Activated T-cell treated with anti-CD3 and anti-CD28 coated beads for 4 hours (primary cell): ENCODE measurements at places on chromosomes 13 and 19.

DNA sequence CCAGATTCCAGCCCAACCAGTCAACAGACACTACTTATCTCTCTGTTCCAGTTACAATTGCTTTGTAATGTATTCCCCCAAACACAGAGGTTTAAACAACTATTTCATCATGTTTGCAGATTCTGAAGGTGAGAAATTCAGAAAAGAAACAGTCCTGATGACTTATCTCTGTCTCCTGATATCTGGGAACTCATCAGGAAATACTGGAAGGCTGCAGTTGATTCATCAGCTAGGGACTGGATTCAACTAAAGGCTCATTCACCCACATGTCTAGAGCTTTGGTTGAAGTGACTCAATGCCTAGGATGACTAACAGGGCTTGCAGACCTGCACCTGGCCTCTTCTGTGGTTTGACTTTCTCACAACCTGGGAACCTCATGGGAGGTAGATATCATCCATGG lies 56.6 kb upstream of the GPC6 start:
- no peak for DNase-seq

GRCh38 chr13:98285317-98285716 lies 108.2 kb upstream of the RNF113B start:
- DNase-seq: no peak

DNA sequence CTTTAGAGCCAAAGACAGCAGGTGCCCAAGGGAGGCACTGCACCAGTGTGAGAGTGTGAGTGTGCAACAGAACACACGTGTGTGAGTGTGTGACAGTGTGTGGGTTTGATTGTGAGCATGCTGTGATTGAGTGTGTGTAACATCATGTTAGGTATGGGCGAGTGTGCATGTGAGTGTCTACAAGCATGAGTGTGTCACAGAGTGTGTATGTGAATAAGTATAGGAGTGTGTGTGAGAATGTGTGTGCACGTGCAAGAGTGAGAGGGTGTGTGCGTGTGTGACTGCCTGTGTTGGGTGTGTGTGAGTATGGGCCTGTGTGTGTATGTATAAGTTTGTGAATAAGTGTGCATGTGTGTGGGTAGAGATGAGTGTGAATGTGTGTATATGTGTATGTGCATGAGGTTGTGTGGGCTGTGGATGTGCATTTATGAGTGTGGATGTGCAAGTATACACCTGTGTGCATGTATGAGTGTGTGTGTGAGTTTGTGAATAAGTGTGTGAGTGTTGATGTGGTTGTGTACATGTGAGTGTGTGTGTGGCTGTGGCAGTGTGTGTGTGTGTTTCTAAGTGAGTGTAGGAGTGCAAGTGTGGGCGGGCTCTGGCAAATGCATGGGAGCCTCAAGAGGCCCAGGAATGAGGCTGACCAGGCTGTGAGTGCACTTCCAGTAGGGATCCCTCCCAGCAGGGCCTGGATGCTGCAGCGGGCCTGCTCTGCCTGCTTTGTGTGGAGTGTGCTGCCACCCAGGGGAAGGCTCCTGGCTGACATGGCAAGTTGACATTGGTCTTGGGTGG lies 198.4 kb downstream of the COL4A1 start:
- DNase-seq: no peak

DNA sequence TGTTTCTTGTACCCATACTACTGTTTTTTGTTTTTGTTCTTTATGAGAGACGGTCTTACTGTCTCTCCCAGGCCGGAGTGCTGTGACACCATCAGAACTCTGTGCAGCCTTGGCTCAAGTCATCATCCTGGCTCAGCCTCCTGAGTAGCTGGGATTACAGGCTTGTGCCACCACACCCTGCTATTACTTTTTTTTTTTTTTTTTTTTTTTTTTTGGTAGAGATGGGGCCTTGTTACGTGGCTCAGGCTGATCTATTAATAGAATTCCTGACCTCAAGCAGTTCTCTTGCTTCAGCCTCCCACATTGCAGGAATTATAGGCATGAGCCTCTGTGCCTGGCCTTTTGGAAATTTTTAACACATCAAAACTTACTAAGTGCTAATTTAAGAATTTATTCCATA lies 2.9 kb upstream of the ZNF304 start:
- no peak for DNase-seq

- DNase-seq: no peak
Measured at GRCh38 chr13:43428545-43429296, 358.1 kb downstream of the ENOX1 start.

- DNase-seq: no peak
Measured at GRCh38 chr13:57637515-57637914, 6.0 kb downstream of the PCDH17 start.

DNA sequence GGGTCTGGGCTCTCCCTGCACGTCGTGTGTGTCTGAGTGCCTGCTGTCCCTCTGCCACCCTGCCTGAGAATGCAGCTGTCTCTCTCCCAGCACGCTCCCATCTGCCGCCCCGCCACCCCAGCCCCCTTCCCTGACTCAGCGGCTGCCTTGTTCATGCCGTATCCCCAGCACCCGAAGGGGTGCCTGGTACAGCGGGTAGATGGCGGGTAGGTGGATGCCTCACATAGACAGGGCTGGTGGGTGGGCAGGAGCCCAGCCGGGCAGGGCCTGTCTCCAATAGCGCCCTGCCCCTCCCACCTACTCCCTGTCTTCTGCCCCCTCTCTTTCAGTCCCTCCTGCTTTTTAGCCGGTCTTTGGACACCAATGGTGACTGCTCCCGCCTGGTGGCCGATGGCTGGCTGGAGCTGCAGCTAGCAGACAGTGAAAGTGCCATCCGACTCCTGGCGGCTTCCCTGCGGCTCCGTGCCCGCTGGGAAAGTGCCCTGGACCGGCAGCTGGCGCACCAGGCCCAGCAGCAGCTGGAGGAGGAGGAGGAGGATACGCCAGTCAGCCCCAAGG lies 30.3 kb downstream of the DHX34 start:
- no peak for DNase-seq

DNA sequence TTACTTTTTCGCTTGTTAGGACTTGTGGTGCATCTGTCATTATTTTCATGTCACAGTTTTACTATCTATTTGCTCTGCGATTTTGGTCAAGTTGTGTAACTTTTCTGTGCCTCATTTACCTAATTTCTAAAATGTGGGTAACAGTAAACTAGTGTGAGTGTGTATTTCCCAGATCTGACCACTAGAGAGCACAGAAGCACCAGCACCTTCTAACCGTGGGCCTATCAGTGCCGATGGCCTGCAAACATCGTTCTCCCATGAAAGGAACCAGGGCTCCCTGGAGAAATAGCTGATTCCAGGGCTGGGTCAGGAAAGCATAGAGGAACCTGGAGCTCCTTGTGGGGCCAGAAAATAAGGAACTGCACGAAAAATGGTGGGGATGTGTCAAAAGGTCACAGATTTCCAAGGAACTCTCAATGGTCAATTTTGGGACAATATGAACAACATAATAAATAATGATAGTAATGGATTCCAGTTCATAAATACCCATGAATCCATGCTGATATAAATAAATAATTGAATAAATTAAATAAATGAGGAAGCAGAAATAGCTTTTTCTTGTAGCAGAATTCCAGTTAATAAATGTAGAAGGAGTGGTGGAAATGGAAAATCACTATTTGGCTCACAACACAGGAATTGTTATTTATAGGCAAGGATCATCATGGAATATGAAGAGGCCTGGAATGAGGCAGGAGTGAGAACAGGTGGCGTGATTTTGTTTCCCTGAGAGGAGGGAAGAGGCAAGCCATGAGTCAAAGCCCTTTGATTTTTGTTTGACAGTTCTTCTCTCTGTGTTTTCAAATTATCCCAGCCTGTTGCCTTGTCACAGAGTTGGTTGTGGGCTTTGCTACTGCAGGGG lies 31.1 kb downstream of the CEACAM8 start:
- no peak for DNase-seq

- DNase-seq: no peak
Measured at GRCh38 chr13:114179087-114179658, at the start of gene CFAP97D2. Gene CFAP97D2 (plus strand): TSS chr13:114179257. CDS start chr13:114179331, 74 bp downstream.

- no peak for DNase-seq
Measured at GRCh38 chr19:13031917-13032623, 36.8 kb downstream of the NFIX start.

DNA sequence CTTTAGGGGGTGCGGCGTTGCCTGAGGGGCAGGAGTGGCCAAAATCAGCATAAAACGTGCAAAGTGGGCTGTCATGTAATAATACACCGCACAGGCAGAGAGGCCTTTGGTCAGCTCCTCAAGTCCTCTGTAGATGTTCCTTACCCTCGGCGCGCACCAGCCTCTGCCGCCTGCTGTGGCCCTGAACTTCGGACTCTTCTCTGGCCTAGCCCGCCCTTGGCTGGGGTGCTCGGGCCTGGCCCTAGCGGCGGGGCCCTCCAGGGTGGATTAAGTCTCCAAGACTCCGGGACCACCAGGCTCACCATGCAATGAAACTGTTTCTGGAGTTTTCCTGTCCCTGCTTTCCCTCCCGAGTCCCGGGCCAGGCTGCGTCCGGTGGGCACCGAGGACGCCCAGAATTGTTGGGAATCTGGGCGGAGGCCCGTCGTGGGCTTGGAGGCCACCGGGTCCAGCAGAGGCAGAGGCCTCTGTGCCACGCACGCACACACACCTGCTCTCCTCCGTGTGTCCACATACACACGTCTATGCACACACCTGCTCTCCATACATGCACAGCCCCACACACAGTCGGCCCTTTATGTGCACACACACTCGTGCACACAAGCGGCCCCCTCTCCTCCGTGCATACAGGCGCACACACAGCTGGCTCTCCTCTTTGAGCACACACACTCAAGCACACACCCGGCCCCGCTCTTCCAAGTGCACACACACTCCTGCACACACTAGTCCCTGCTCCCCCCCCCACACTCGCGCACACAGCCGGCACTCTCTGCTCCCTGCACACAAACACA lies 1.5 kb upstream of the TFDP1 start:
- no peak for DNase-seq

DNA sequence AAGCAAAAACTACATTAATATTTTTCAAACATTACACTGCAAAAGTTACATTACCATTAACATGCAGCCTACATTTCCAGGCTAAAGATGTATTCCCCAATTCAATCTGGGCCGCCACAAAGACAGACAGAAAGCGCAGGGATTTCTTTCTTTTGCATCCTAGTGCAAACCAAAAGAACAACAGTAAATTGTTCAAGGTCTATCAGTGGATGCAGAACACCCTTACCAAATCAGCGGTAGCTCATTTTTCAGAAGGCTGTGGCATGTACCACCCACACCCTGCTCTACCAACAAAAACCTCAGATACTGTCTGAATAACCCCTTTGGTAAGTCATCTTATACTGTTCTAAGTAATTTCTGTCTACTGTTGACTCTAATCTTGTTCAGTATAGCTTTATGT lies 3.6 kb downstream of the TPT1 start:
- no peak for DNase-seq

- DNase-seq: no peak
Measured at GRCh38 chr19:45140144-45140503, 20.7 kb downstream of the NKPD1 start.

- DNase-seq: no peak
Measured at GRCh38 chr13:42396901-42397655, 125.1 kb downstream of the AKAP11 start.

DNA sequence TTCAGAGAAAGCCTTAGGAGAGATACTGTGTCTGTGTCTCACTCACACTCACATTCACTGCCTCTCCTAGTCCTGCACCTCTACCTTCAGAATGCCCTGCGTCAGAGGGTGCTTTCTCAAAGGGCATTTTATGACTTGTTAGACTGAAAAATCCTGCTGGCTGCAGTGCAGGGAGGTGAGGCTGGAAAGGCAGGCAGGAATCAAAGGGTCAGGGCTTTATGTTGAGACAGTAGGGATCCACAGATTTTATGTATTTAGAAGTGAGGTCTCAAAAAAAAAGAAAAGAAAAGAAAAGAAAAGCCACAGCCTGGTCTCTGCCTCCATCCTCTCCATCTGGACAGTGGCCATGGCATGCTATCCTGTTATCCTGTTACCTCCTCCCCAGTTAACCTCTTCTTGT lies 936.0 kb upstream of the SLC10A2 start:
- DNase-seq: no peak

- no peak for DNase-seq
Measured at GRCh38 chr13:29978211-29978610, 127.8 kb upstream of the UBL3 start.

GRCh38 chr19:6465006-6465405 lies 935 bp downstream of the CRB3 start:
- no peak for DNase-seq

DNA sequence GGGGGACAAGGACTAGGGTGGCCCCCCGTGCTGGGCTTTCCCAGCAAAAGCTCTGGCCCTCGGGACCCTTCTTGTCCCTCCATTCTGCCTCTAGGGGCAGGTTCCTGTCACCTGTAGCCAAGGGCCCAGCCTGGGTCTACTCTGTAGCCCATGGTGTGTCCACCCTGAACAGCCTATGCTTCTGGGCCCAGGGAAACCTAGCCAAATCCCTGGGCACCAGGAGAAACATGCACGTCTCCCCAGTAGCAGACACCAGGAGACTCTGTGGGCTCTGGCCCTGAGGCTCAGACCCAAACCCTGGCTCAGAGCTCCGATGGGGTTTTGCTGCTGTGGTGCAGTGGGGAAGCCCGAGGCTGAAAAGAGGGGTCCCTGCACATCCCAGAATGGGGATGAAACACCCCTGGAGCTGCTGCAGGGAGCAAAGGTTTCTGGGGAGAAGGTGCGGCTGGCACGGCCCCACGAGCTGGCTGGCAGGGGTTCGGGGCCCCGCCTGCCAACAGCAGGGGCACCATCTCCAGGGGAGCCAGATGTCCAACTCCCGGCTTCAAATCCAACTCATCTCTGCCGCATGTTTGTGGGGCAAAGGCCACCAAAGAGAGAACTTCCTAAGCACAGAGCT lies 18.2 kb downstream of the CEBPG start:
- no peak for DNase-seq

DNA sequence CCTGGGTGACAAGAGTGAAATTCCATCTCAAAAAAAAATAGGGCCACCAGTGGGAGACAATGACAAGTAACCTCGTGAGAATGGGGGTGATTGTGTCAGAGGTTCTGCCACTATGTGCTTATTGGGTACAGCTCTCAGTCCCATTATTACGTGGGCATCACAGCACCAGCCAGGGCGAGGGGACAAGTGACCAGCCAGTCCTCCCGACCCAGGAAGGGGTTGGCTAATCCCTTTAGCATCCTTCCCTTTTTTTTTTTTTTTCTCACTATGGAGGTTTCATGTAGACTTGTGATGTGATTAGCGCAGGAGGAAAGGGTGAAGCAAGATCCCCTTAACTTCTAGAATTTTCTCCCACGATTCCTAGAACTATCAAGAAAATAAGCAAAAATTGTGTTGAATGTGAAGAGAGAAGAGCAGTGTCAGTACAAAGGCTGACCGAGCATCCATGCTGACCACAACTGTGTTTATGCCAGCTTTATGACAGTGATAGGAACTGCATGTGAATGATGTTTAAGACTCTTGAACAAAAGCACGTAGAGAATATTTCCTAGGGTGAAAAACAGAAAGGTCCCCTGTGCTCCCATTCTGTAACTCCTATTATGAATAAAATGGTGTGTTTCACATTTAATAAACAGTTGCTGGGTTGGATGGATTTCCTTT lies 50.0 kb downstream of the ALOX5AP start:
- no peak for DNase-seq

DNA sequence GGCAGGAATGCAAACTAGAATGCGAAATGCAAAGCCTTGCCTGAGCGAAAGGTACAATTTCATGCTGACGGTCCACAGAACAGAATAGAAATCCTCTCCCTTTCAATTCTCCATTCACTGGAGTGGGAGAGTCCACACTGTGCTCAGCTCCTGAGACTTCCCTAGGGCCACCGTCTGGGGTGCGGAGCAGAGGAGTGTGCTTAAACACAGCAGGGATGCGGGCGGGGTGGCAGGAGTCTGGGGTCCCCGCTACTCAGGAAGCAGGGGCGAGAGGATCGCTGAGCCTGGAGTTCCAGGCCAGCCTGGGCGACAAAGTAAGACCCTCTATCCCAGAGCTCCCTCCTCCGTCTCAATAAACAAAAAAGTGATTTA lies 552 bp upstream of the ZNF816 start:
- no peak for DNase-seq
